ENCODE measurements at places on chromosomes 6 and 20.

DNA sequence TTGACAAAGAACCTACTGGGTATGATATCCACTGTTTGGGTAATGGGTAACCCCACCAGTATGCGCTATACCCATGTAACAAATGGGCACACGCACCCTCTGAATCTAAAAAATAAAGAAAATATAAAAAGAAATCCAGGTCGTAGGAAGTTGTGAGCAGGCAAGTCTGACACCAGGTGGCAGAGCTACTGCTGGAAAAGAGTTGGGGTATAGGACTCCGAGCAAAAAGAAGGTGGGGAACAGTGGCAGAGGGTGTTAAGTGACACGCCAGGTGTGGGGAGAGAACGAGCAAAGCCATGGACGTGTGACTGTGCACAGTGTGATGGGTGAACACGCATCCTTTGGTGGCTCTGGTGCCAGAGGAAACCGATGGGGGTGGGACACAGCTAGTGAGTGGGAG, 46.7 kb downstream of the NOX3 start:
- no peak for DNase-seq

GRCh38 chr6:84460491-84460890, 233.0 kb upstream of the CEP162 start:
- no peak for DNase-seq

GRCh38 chr6:3455147-3455568, 1.7 kb downstream of the SLC22A23 start:
- no peak for DNase-seq

- no peak for DNase-seq
These were observed 879.8 kb downstream of the TFAP2A start for GRCh38 chr6:9535106-9535505.

DNA sequence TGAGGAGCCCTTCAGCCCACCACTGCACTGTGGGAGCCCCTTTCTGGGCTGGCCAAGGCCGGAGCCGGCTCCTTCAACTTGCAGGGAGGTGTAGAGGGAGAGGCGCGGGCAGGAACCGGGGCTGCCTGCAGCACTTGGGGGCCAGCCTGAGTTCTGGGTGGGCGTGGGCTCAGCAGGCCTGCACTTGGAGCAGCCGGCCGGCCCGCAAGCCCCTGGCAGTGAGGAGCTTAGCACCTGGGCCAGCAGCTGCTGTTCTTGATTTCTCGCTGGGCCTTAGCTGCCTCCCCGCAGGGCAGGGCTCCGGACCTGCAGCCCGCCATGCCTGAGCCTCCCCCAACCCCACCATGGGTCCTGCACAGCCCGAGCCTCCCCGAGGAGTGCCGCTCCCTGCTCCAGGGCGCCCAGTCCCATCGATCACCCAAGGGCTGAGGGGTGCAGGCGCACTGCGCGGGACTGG, 101.7 kb upstream of the ADGRB3 start:
- no peak for DNase-seq

DNA sequence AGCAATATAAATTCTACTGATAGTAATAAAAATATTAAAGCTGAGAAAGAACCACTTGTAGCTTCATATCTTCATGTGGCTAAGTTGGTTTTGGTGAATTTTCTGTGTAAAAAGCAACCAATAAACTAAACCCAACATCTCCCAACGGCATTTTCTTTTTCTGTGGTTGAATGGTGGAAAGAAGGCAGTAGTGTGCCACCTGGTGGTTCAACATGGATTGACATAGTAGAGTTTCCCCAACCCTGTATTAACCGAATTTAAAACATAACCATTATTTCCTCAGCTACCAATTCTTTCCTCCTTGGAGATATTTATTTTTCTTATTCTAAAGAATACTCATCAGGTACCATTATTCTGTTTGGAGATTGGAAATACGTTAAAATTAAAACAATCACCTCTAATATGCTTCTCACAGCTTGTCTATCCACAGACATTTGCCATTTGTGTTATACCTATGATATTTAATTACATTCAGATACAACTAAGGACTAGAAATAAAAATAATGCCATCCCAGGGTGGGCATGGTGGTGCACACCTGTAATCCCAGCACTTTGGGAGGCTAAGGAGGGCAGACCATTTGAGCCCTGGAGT, 117.1 kb upstream of the EEF1E1 start:
- no peak for DNase-seq

- DNase-seq: no peak
These were observed 5.9 kb downstream of the SMAP1 start for GRCh38 chr6:70673601-70674000.

DNA sequence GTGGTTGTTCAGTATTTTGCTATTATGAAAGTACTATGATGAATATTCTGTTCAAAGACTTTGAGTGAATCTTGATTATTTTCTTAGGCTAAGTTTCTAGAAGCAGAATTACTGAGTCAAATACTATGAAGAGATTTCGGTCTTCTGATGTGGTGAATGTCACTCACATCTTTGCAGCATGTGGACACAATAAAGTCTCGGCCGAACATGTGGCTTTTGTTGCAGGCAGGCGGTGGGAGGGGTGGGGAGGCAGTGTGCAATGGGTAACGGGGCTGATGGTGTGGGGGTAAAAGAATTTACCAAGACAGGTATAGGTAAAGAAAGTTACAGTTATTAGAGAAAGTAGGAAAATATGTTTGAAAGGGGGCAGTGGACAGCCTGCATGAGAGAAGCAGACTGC, 156.4 kb upstream of the DTNBP1 start:
- DNase-seq: no peak

DNA sequence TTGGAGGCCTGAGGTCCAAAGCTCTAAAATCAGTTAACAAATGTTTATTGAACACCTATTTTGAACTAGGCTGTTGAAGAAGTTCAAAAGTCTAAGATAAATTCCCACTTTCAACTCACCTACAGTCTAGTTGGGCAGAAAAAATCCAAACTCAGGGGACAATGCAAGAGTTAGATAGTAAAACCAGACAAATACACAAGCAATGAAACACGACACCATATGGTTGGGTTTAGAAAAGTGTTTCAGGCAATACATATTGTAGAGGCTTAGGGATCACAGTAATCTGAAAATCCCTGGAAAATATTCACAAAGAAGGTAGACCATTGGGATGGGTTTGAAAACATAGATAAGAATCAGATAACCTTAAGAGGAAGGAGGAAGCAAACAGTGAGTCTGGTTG, 1.3 kb upstream of the CARMIL1 start:
- no peak for DNase-seq

DNA sequence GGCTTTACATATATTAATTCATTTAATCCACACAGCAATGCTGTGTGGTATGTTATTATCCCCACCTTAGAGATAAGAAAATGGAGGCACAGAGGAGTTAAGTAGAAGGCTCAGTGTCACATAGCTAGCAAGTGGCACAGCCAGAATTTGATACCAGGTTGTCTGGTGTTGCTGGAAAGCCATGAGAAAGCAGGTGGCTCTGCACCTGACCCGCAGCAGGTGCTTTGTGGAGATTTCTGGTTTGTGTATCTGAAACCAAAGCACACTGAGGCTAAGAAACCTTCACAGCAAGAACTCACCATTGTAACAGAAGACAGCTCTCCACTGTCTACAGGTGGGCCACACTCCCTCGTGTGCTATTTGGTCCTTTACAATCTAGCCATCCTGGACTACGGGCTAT, 7.5 kb downstream of the ELMO2 start:
- DNase-seq: no peak

- DNase-seq: no peak
These were observed 140.5 kb upstream of the SYNDIG1 start for GRCh38 chr20:24328901-24329300.

DNA sequence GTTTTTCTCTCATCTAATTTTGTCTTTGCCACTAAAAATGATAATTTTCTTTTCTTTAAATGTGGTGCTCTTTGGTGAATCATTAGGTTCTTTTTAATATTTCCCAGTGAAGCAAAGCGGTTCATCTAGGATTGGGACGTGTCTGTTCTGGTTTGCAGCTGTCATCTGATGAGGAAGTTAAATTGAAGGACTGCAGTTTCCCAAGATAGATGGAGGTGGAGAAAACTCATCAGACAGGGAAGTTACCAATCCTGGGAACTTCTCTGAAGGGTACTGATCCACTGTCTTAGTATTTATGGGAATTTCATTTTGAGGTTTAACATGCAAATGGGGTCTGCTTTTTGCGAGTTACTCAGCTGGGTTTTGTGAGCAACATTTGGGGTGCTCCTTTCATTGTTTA, 2.4 kb upstream of the AARS2 start:
- DNase-seq: no peak

- no peak for DNase-seq
These were observed 16.3 kb downstream of the SS18L1 start for GRCh38 chr20:62159839-62160238.

- DNase-seq: no peak
These were observed 43.3 kb upstream of the PHACTR2 start for GRCh38 chr6:143634486-143634885.

DNA sequence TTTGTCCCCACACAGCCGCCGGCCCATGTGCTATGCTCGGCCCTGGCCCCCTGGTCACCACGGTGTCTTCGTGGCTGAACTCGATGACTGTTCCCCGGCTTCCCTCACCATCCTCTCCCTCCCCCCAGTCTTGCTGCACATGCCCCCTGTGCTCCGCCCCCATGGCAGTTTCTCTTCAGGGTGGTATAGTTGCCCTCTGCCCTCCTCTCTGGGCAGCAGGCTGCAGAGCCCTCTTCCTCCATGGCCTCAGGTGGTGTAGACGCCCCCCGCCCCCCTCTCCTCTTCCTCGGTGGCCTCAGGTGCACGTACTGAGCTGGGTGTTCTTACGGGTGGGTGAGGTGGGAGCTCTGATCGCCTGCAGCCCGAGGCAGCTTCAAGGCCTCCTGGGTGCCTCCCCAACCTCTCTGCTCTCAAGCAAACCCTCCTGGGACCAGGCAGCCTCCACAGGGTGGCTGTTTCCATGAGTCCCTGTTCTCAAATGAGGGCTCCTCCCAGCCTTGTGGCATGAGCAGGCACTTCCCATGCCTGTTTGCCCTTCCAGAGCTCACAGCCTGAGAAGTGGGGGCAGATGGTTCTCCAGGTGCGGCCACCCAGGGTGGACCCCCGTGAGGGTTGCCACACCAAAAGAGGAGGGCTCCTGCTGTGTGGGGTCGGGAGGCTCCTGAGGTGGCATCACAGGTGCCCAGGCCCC, 24.8 kb downstream of the COL20A1 start:
- no peak for DNase-seq

DNA sequence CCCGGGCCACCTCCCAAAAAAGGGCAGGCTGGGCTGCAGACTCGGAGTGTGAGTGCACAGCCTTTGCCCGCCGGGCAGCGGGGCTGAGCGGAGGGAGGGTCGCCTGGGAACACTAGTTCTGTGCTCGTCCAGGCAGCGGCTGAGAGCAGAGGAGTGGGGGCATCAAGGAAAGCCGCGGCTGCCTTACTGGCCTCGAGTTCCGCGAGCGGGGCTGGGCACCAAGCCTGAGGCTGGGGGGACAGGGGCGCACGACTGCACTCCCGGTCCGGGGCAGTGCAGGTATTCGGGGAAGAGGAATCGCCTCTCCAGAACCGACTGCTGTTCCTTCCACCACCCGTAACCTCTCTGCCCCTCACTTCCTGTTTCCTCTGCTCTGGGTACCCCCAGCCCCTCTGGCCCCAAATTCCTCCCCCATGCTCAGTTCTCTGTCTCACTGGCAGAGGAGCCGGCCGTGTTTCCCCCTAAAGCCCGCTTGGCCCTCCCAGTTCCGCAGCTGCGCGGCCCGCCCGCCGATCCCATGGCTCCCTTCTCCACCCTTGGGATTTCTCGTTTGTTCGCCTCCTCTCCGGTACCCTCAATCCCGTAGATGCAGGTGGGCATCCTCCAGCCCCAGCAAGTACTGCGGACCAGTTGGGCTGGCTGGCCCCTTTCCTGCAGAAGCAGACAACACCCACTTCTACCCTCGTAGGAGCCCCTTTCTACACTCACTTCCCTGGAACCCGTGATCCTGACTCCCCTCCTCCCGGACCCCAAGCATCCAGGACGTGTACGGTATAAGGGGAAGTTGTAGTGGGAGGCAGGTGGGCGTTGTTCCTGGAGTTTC, 5.1 kb downstream of the RING1 start:
- no peak for DNase-seq

DNA sequence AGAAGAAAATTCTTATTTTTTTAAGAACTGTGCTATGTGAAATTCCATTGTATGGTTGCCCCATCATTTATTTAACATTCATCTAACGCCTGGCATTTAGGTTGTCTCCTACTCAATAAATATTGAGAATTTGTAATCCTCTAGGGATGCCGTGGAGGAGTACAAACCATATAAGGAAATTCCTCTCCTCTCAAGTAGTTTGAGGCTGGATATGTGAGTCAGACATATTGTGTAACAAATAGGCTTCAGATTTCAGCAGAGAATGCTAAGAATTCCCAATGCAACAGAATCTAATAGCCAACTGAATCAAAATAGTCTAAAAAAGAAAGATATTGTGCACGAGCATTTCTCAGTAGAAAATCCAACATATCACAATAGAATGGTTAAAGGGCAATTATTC, 174.7 kb downstream of the OTOR start:
- no peak for DNase-seq

GRCh38 chr20:36773107-36773596, 411 bp downstream of the DSN1 start:
- DNase-seq: no peak

DNA sequence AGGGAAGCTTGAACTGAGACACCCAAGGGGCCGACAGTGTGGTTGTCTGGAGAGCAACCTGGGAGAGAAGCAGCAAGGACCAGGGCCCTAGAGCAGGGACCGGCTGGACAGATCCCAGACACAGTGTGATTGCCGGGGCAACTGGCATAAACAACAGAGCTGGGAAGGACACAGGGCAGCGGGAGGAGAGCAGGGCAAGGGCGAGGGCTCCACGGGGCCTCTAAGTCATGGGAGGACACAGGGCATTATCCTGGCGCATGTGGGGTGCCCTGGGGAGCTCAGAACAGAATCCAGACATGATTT, 31.1 kb upstream of the CCR6 start:
- DNase-seq: no peak

- no peak for DNase-seq
These were observed 378.9 kb downstream of the PREX1 start for GRCh38 chr20:48448666-48449600.

DNA sequence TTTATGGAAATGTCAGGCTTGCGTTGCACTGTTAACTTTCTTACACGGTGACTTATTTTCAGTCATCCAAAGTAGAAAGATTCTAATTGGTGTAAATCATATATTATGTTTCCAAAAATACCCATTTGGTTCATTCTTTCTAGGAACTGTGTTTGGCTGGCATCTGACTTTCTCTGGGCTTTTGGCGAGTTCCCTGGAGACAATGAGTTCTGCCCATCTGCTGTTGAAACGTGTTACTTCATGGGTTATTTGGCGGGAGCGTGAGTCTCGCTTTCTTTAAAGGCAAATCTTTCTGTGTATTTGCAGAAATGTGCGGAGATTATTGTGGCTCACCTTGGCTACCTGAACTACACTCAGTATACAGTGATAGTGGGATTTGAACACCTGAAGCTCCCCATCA, 29.5 kb downstream of the TMEM181 start:
- no peak for DNase-seq

- DNase-seq: no peak
These were observed 596.8 kb upstream of the JAG1 start for GRCh38 chr20:11270566-11270965.

DNA sequence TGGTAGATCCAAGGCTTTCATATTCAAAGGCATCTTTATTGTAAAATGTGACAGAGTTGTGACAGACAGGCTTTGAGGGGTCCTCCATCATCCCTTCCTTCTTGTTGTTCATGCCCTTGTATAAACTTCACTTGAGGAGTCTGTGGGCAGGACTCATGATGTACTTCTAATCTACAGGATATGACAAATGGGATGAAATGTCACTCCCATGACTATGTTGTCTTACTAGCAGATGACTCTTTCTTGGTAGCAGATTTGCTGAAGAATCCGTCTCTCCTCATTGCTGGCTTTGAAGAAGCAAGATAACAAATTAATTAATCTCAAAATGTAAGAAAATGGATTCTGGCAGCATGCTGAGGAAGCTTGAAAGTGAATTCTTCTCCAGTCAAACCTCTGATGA, 566.1 kb downstream of the TFAP2B start:
- DNase-seq: no peak

All from esophagus squamous epithelium (tissue), 5 donors.